ENCODE measurements at places on chromosomes 1 and 21. TPM values are rescaled to one million over a fixed set of nuclear protein-coding genes. Genes with fewer than 3 reads are reported as not detected.

DNA sequence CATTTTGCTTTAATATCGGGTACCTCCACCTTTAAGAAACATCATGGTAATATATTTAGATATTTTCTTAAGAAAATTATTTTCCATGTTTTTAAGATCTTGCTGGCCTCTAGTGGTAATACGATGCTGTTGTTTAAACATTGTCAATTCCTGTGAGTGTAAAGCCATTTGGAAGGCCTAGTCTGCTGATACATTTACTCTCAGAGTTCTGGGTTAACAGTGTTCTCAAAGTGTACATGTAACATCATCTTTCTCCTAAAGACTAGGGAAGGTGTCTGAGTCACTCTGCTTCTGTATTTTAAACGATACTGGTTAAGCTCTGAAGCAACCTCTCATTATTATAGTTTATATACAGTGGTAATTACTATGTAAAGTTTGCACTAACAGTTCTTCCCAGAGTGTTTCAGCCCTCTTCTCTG, 189.1 kb downstream of the RASAL2 start:
- DNase-seq: no peak

- no peak for DNase-seq
Observed at GRCh38 chr1:193726722-193727121, 540.3 kb upstream of the B3GALT2 start.

DNA sequence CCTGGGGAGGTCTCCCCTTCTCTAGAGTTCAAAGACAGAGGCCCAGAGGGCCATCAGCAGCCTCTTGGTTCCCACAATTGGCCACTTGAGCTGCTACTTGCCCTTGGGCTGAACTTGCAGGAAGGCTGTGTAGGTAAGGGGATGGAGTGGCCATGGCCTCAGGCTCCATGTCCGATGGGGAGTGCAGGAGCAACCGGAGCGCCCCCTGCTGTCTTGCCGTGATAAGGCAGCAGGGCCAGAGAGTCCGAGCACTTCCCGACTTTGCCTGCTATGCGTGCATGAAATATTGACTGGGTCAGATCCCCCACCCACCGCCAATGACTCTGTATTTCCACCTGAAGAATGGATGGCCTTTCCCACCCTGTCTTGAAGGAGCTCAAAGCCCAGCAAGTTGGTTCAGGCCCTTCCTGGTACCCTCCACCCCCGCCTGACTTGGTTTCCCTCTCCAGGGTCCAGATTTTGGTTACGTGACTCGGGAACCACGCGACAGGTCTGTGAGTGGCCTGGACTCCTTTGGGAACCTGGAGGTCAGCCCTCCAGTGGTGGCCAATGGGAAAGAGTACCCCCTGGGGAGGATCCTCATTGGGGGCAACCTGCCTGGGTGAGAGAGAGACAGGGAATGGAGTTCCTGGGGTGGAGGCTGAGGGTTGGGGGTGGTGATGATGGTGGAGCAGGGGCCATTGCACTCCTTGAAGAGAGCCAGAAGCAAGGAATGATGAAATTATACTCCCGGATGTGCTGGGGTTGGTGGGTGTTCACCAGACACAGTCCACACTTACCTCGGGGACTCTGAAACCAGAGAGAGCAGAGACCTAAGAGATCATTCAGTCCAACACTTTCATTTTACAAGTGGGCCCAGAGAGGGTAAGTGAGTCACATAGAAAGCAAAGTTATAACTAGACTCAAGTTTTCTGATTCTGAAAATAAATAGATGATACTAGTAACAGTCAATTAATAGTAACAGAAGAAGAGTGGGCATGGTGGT, 25.6 kb downstream of the PADI3 start:
- DNase-seq: peak; percentile 79

Gene GNG4
- 7.7 TPM for total RNA-seq

GRCh38 chr1:6889875-6890480, 104.7 kb downstream of the CAMTA1 start:
- peak; percentile 73 for DNase-seq

DNA sequence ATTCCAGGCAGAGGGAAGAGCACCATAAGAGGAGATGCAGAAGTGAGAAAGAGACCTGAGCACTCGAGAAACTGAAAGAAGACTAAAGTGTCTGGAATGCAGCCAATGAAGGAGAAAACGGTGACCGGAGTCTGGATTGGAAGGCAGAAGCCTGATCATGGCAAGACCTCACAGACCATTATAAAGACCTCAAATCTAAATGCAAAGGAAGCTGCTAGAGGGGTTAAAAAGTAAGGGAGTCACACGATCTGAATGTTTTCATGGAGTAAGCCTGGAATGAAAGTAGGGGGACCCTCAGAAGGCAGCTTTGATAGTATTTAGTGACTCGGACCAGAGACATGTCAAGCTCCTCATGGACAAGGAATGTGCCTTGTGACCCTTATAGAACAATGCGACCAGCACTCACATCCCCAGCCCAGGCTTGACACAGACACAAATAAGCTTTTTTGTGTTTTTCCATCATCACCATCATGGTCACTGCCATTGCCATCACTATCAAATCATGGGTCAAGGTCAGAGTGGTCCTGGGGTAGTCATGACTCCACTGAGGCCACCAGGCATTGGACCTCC, 183.6 kb downstream of the SEC16B start:
- no peak for DNase-seq

DNA sequence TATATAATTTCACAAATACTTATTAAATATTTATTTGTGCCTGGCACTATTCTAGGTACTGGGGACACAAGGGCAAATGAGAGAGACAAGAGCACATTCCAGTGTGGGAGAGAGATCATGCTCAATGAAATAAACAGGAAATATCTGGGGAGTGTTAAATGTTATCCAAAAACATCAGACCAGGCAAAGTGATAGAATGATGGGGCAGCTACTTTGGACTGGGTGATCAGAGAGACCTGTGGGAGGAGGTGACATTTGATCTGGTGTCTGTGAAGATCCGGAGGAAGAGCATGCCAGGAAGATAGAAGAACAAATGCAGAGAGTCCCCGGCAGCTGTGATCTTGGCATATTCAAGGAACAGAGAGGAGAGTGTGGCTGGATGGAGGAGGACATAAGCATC, 27.5 kb upstream of the GNG12 start:
- DNase-seq: no peak

Gene GJA4
- total RNA-seq: 0.84 TPM

- no peak for DNase-seq
Observed at GRCh38 chr1:145959333-145959732, 1.5 kb upstream of the LIX1L start.

DNA sequence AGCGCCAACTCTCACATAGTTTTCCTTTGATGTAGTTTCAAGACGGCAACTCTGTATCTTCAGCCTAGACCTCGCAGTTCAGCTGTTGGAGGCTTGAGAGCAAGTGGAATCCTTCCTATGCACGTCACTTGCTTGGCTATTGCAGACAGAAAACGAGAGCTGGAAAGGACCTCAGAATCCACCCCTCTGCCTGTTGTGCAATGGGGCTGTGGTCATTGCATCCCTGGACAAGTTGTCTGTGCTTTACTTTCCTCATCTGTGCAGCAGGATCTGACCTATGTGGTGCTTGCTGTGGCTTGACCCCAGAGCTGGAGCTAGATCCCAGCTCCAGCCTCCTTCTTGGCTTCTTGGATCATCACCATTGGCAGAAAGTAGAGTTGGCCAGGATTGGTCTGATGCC, 50.0 kb upstream of the IGSF21 start:
- DNase-seq: no peak

DNA sequence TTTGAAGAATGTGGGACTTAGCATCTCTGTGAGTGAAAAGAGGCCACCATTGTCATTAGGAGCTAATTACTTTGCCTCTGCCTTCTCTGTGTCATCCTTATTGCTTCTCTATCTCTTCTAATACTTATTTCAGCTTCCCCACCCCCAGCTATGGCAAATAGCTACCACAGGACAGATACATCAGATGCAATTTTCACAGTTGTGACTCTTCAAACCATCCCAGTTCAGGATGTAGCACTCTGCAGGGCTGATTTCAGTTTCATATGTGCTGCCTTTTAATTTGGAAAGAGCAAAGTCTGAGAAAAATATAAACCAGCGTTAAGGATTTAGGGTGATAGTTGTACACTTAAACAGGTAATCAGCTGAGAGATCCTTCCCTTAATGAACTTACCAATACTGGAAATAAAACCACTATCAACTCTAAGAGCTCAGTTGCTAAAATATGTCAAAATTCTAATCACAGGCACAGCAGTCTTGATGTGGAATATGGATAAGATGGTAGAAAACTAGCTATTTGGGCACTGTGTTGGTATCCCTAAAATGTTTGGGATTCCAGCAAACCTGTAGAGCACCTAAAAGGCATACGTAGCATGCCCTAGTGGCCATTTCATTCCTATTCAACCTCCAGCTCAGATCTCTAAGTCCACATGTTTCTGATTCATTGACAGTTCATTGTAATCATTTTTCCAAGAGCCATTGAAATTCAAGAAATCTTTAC, 148.4 kb downstream of the SYT2 start:
- DNase-seq: no peak

DNA sequence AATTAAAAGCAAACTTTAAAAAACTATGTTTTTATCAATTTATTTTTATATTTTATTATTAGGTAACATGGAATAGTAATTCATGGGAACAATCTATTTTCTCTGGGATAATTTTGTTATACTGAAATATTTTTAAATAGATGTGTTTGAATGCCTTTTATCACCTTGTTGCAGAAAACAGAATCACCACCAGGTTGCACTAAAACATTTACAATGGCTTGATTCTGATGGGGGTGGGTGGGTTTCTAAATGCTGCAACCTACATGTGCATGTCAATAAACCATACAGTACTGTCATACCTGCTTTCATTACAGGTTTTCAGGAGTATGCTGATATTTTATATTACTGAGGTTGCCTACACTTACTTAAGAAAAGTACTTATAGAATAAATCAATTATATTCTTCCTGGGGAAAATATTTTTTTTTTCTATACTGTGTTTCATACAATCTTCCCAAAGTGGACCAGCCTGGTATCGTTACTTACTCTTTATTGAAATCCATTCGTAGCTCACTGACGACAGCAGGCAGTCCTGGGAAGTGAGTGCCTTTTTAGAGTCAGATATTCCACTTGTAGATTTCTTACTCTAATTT, 132.8 kb downstream of the PTPRC start:
- DNase-seq: no peak

Gene INSRR
- not detected for total RNA-seq

GRCh38 chr1:202565890-202566602, 144.2 kb downstream of the SYT2 start:
- no peak for DNase-seq

GRCh38 chr1:75470448-75470847, 140.5 kb downstream of the SLC44A5 start:
- DNase-seq: no peak

Gene KTI12
- total RNA-seq: 6.7 TPM

- DNase-seq: no peak
Observed at GRCh38 chr1:225362805-225363204, 65.0 kb downstream of the LBR start.

DNA sequence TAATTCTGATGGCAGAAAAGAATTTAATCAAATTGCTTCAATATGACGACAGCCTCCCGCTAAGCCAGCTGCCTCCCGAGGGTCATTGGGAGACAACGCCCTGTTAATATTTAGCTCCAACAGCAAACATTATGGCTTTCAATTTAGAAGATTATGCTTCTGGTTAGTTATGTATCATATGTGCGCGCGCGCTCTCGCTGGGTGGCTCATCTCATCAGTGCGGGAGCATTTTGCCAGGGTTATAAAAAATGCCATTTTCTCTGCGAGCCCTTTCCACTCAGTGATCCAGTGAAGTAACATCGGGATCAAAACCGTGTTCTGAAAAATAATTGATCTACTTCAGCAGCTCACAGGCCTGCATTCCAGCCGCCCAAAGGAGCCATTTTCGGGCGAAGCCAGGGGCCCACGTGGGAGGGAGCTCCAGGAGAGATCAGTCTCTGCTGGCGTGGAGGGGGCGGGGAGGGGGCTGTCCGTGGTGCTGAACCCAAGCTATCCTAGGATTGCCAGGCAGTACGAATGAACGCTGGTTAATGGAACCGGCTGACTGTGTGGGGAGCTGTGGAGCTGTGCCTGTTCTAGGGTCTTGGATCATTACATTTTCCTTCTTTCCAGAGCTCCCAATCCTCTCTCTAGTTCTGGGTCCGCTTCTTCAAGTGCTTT, 219.1 kb upstream of the ZC3H12A start:
- no peak for DNase-seq

GRCh38 chr1:116232989-116233514, 121.9 kb downstream of the MAB21L3 start:
- no peak for DNase-seq

DNA sequence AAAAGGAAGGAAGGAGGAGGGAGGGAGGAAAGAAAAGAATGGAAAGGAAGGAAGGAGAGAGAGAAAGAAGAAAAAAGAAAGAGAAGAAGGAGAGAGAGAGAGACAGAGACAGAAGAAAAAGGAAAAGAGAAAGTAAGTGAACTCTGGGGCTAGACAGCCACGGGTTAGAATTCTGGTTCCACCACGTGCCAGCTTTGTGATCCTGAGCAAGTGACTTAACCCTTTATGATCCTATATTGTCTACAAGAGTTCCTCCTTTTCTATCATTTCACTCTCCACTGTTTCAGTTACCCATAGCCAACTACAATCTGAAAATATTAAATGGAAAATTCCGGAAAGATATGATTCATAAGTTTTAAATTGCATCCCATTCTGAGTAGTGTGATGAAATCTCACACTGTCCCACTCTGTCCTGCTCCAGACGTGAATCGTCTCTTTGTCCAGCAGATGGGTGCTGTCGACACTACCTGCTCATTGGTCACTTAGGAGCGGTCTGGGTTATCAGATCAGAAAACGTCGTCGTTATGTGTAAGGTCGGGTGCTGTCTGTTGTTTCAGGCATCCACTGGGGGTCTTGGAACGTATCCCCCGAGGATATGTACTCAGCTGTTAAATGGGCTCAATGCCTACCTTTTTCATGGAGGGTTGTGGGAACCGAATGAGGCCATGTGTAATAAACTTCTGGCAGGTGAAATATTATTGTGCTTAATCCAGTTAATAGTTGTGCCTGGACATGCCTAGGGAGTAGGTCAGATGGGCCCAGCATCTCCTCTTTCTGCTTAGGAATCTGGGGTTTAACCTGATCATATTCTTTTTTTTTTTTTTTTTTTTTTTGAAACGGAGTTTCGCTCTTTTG, 19.1 kb downstream of the TMEM51 start:
- no peak for DNase-seq

Gene CD53
- total RNA-seq: 10.3 TPM

DNA sequence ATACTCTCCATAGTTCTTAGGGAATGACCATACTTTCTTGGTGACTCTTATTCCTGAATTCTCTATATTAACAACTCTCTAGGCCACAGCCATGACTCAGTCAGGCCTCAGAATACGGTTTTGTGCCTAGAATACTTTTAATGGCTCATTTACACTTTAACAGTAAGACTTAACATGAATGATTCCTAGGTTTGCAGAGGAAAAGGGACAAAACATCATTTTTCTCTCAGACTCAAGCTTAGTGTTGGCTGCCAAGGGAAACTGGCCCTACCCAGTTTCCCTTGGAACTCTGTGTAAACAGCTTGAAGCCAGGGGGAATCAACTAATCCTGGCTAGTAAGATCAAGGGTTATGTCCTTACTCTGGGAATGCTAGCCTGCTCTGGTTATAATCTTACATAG, 164.9 kb upstream of the PKN2 start:
- DNase-seq: no peak

- no peak for DNase-seq
Observed at GRCh38 chr21:32806810-32807386, 35.3 kb upstream of the PAXBP1 start.

Data from mucosa of descending colon (tissue), 3 donors.